CD4-positive, alpha-beta T cell treated with Interleukin-6 at 100 ng/mL for 8 hours (primary cell): ENCODE measurements at places on chromosomes 1 and 21.

DNA sequence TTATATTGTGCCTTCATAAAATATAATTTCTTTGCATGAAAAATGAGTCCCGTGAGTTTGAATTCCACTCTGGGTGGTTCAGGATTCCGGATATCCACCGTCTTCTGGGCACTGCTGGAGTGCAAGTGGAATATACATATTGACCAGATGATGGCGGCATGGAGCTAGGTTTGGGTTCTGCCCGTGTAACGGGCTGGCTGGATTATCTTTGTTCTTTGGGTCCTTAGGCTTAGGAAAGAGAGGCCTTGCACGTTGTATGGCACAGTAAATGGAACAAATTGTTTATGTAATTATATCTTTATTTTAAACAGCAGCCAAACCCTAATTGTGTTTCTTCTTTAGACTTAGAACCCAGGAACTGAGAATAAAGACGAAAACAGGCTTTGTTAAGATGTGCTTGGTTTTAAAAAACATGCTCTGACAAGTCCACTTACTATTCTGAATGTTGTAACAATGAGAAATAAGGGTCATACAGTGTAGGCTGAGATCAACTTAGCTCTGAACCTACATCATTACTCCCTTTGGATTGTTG is 13.5 kb upstream of the ACBD6 start:
- DNase-seq: peak; percentile 59

GRCh38 chr1:165928075-165928731 is 100.8 kb downstream of the UCK2 start:
- DNase-seq: peak; percentile 27

DNA sequence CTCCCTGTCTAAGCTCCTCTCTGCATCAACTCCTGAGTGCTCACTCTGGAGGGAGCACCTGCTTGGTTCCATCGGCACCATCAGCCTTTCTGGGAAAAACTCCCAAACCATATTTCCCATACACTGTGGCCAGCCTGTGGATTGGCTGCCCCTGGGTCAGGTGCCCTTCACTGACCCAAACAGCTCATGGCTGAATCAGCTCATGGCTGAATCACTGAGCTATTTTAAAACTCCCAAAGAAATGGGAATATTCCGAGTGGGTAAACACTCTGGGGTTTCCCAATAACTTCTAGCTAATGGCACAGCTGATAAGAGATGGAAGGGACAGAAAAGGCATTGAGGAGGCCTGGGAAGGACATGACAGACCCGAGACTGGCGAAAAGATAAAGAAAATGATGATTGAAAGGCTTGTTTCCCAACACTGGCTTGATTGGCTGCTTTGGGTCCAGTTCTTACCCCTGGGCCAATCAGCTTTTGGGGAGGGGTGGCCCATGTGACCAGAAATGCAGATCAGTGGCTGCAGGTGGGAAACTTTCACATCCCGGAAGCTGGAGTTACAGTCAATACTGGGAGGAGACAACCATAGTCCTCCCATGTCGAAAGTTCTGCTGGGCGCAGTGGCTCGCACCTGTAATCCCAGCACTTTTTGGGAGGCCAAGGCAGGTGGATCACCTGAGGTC is 37.3 kb upstream of the KAZN start:
- no peak for DNase-seq

GRCh38 chr1:103283371-103283770 is 175.0 kb upstream of the COL11A1 start:
- no peak for DNase-seq

DNA sequence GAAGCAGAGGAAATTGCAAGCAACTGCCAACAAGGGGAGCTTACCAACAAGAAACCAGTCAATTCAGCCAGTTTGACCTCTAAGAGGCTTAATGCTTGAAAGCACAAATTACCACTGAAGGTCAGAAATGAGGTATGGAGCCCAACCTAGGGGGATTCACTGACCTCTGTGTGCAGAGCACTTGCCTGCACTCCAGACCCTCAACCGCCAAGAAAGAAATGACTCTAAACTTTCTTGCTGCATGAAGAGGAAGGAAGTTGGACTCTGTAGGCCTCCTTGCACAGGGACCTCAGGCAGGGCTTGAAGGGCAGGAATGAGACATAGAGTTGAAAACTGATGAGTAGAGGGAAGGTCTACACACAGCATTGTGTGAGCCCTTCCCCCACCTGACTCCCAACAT is 10.0 kb downstream of the ARMH1 start:
- no peak for DNase-seq

- DNase-seq: no peak
Observed at GRCh38 chr1:216005916-216006315, 417.3 kb downstream of the USH2A start.

DNA sequence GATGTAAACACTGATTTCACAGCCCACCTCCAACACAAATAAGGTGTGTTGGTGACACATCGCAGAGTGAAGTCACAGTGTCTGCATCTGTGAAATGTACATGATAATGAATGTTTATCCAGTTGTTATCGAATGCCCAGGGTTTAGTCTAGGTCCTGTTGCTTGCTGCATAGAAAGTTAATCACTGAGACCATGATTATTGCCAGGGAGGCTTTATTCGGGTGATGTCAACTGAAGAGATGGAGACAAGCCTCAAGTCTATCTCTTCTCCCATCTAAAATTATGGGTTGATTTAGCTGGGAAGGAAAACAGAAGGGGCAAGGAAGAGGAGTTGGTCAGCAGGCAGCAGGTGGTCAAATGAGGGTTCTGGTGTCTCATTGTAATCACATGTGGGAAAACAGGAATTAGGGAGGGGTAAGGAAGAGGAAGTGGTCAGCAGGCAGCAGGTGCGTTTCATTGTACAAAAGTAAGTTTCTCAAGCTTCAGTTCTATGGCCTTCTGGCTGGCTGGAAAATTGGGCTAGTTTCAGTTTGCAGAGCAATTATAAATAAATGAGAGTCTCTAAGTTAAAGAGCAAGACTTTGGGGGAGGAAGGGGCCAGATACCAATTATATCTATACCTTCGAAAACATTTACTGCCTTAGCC is 146.3 kb upstream of the DNAH14 start:
- no peak for DNase-seq
